Endothelial cell (in vitro differentiated cells): ENCODE measurements at places on chromosomes 12 and 14.
A peak's percentile ranks its signal among the peaks of the same experiment; 100 is the strongest.

DNA sequence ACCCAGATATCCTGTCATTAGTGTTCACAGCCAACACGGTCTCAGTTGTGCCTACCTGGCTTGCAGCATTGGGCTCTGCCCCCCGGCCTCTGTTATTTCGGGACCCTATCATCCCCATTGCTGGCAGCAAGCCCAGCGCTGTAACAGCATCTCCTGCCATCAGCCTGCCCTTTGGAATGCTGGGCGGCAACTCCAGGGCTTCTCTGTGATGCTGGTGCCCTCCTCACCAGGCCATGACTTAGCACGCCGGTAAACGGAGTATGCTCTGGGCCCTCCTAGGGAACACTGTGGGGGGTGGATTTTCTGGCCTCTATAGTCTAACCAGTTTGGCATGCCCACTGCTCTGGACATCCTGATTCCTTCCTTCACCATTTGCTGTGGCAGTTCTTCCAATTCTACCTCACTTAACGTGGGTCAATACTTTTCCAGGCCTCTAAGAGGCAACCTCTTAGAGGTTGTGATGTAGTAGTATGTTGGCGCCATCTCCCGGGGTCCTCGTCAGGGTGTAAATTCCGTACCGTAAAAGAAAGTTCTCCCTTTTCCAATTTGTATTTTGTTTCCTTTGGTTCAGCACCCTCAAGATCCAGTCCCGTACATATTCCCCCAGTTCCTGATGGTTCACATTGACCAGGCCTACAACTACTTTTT is 80.0 kb downstream of the SINHCAF start:
- no peaks in the 10 kb centered on the region for H3K36me3 ChIP-seq
- peaks cover 6% of the 10 kb centered on the region for H3K4me1 ChIP-seq
- H3K4me3 ChIP-seq: no peak overlapping the region
- no peak for DNase-seq
- peaks cover 2% of the 10 kb centered on the region for H3K27me3 ChIP-seq

GRCh38 chr12:11746024-11746771 is 96.7 kb downstream of the ETV6 start:
- DNase-seq: no peak
- no peak overlapping the region for H3K4me3 ChIP-seq
- H3K36me3 ChIP-seq: peaks cover 26% of the 10 kb centered on the region

DNA sequence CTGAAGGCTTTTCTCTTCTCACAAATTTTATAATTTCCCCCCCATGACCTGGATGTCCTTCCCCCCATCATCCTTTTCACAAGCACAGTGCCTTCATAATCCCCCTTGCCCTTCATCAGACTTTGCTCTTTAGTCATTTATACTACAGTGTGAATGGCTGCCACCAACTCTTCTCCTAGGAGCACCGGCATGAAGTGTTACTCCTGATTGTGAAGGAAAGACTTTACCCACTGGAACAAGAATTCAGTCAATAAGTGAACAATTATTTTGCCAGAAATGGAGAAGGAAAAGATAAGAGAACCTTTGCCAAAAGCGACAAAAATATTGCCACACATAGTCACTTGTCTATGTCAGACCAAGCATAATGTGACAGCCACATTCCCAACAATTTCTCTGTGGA is 5.0 kb downstream of the SERPINA9 start:
- DNase-seq: no peak
- H3K4me1 ChIP-seq: no peaks in the 10 kb centered on the region
- H3K27ac ChIP-seq: no peak overlapping the region
- peaks cover 2% of the 10 kb centered on the region for H3K27me3 ChIP-seq

- H3K36me3 ChIP-seq: peaks cover 4% of the 10 kb centered on the region
- H3K27ac ChIP-seq: peak overlapping the region; percentile 92
- peak overlapping the region; percentile 99 for H3K4me3 ChIP-seq
- peaks cover 16% of the 10 kb centered on the region for H3K4me1 ChIP-seq
- H3K27me3 ChIP-seq: no peaks in the 10 kb centered on the region
Measured at GRCh38 chr12:110501399-110501751, 536 bp downstream of the VPS29 start.

- H3K27ac ChIP-seq: no peak overlapping the region
- H3K4me3 ChIP-seq: no peak overlapping the region
- no peaks in the 10 kb centered on the region for H3K36me3 ChIP-seq
- H3K4me1 ChIP-seq: no peaks in the 10 kb centered on the region
- H3K27me3 ChIP-seq: no peaks in the 10 kb centered on the region
- DNase-seq: no peak
Measured at GRCh38 chr12:16884056-16884455, 278.1 kb upstream of the LMO3 start.

GRCh38 chr12:28512406-28512805 is 322.1 kb downstream of the CCDC91 start:
- no peaks in the 10 kb centered on the region for H3K36me3 ChIP-seq
- no peaks in the 10 kb centered on the region for H3K4me1 ChIP-seq
- no peaks in the 10 kb centered on the region for H3K27me3 ChIP-seq
- no peak for DNase-seq
- no peak overlapping the region for H3K27ac ChIP-seq

GRCh38 chr14:92573761-92574498 is 60.3 kb downstream of the RIN3 start:
- H3K27me3 ChIP-seq: peaks cover 10% of the 10 kb centered on the region
- H3K4me3 ChIP-seq: no peak overlapping the region
- H3K36me3 ChIP-seq: peaks cover 26% of the 10 kb centered on the region
- H3K4me1 ChIP-seq: no peaks in the 10 kb centered on the region
- no peak overlapping the region for H3K27ac ChIP-seq

- H3K4me3 ChIP-seq: no peak overlapping the region
- no peak for DNase-seq
- peaks cover 7% of the 10 kb centered on the region for H3K4me1 ChIP-seq
Measured at GRCh38 chr14:61043506-61043905, 62.5 kb downstream of the SLC38A6 start.

DNA sequence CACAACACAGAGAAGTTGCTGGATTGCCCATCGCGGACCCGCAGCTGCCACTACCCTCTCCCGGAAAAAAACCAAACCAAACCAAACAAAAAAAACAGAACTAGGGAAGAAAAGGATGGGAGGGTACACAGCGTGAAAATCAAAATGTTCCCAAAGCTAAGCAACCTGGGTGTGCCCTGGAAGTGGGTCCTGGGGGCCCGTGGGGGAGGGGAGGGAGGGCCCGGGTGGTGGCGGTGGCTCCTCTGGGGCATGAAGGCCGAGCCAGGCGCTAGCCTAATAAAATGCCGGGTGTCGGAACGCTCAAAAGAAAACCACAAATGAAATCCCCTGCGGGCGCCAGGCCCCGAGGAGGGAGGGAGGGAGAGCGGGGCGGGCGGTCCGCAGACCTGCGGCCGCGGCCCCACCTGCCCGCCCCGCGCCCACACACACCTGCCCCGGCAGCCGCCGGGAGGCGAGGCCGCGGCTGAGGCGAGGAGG is 787 bp downstream of the HECTD4 start:
- peak overlapping the region; percentile 99 for H3K4me3 ChIP-seq
- DNase-seq: no peak
- H3K36me3 ChIP-seq: peaks cover 5% of the 10 kb centered on the region
- H3K27me3 ChIP-seq: peaks cover 8% of the 10 kb centered on the region
